ENCODE measurements at places on chromosomes 2 and 18. TPM values are rescaled to one million over a fixed set of nuclear protein-coding genes. Genes with fewer than 3 reads are reported as not detected.

Gene TANK
- polyA plus RNA-seq = 31.5 TPM

Gene ANO7
- 0.62 TPM for polyA plus RNA-seq

Gene KCNE4
- polyA plus RNA-seq = 3.1 TPM

Gene PROKR1
- 1.2 TPM for polyA plus RNA-seq

Gene ADAM23
- 18.3 TPM for polyA plus RNA-seq

Gene MAB21L4
- not detected for polyA plus RNA-seq

Gene NT5DC4
- not detected for polyA plus RNA-seq

Gene SLC40A1
- polyA plus RNA-seq = 48.3 TPM

Gene NEU2
- not detected for polyA plus RNA-seq

Gene PLA2R1
- polyA plus RNA-seq = 1.6 TPM

Gene ATP8B1
- 4.5 TPM for polyA plus RNA-seq

Gene KCNF1
- 1.6 TPM for polyA plus RNA-seq

Gene DPP10
- 4.5 TPM for polyA plus RNA-seq

Gene SCYGR3
- polyA plus RNA-seq = not detected

Gene VWC2L
- not detected for polyA plus RNA-seq

DNA sequence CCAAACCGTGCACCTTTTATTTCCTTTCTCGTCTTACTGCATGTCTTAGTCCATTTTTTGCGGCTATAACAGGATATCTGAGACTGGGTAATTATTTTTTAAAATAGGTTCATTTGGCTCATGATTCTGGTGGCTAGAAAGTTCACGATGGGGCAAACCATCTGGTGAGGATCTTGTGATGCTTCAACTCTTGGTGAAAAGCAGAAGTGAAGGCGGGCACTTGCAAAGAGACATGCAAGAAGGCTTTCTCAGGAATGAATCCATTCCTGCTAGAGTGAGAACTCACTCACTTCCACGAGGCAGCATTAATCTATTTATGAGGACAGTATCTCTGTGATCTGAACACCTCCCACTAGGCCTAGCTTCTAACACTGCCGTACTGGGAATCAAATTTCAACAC lies 327.1 kb upstream of the RBMS1 start:
- DNase-seq = no peak

- DNase-seq = no peak
Observed at GRCh38 chr18:80105369-80106167, 3.5 kb upstream of the ADNP2 start.

GRCh38 chr18:76442413-76443171 lies 52.5 kb downstream of the ZNF516 start:
- no peak for DNase-seq

- DNase-seq = no peak
Observed at GRCh38 chr2:31411771-31412170, 2.8 kb downstream of the XDH start.

- no peak for DNase-seq
Observed at GRCh38 chr2:12071318-12071717, 324.9 kb downstream of the LPIN1 start.

- DNase-seq = no peak
Observed at GRCh38 chr2:3430172-3430571, 50.7 kb downstream of the TRAPPC12 start.

GRCh38 chr2:45962177-45962921 lies 310.9 kb downstream of the PRKCE start:
- peak; percentile 74 for DNase-seq

GRCh38 chr2:201813996-201814760 lies 7.8 kb downstream of the CDK15 start:
- peak; percentile 38 for DNase-seq

DNA sequence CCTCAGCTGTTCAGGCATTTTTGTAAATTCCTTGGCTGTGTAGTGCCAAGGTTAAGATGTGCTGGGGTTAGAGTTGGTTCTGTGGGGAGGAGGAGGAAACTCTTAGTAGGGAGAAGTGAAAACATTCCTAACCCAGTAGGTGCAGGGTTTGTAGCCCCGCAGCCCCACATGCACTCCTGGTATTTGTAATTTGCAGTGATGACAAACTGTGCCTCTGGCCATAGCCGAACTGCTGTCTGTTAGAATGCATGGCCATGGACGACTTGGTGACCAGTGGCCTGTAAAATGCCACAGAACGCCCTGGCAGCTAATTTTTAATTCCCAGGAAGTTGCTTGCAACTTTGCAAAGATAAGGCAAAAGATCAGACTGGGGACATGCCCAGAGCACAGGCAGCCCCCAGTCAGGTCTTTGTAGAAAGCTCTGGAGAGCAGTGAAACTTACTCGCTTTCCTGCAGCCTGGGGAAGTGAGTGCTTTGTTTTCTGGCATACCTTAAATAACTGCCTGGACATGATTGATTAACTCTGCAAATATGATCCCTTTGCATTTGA lies 38.4 kb downstream of the LYPD6B start:
- no peak for DNase-seq

DNA sequence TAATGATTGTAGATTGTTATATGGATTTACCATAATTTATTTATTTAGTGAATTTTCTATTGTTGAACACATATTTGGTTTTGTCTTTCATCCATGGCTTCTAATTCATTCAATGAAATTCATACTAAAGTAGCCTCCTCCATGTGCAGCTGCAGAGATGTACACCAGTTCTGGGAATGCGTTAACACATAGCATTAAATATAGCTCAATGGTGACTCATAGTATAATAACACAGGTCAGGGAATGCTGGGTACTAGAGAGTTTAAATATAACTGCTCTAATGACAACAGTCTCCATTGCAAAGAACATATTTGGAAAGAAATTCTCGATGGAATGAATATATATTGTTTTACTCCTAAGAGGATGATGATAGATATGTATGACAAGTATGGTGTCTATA lies 1190.2 kb upstream of the NRXN1 start:
- DNase-seq = no peak

- no peak for DNase-seq
Observed at GRCh38 chr2:61620244-61621159, 82.3 kb upstream of the XPO1 start.

- DNase-seq = no peak
Observed at GRCh38 chr2:36613801-36614200, 15.8 kb upstream of the FEZ2 start.

DNA sequence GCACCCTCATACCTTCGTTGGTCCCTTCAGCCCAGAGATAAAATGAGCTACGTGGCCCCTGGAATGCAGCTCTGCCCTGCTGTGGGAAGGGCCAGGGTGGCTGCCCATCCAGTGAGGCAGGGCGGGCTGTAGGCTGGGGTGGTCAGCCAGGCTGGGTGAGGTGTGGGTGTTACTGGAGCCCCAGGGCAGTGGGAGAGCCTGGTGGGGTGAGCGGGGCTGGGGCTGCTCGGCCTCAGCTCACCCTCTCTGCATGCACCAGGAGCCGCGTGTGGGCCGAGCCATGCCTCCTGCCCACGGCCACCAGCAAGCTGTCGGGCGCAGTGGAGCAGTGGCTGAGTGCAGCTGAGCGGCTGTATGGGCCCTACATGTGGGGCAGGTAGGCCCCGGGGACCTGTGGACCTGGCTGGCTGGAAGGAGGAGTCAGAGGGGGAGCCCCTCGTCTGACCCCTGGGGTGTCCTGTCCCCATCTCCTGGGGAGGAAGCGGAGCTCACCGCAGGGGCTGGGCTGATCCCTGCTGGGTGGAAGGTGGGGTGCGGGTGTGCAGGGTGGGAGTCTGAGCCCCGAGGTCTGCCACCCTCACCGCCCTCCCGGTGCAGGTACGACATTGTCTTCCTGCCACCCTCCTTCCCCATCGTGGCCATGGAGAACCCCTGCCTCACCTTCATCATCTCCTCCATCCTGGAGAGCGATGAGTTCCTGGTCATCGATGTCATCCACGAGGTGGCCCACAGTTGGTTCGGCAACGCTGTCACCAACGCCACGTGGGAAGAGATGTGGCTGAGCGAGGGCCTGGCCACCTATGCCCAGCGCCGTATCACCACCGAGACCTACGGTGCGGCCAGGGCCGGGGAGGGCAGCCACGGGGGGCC lies 5.5 kb downstream of the RNPEPL1 start:
- no peak for DNase-seq

- DNase-seq = peak; percentile 66
Observed at GRCh38 chr2:46520130-46520711, 40.9 kb downstream of the TMEM247 start.

All from muscle of arm (tissue), 14 donors.